GM13977 (cell line): ENCODE measurements at places on chromosomes 16 and 17.

DNA sequence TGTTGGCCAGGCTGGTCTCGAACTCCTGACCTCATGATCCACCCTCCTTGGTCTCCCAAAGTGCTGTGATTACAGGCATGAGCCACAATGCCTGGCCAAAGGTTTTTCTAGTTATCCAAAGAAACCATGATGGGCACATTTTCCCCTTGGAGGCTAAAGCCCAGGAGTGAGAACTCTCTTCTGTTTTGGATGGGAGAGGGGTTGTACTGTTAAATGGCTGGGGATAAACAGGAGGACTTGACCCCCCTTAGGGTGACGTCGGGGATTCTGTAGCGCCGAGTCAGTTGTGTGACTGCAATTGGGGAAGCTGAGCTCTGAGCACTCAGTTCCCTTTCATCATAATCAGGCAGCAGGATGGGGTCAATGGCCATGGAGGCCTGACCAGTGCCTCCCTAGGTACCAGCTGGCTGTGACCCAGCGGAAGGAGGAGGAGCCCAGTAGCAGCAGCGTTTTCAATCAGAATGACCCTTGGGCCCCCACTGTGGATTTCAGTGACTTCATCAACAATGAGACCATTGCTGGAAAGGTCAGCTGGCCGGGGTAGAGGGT lies 4.1 kb downstream of the AOC3 start:
- no peak for DNase-seq

- DNase-seq, result no peak
Observed at GRCh38 chr16:54506214-54506580, 219.6 kb upstream of the IRX3 start.

DNA sequence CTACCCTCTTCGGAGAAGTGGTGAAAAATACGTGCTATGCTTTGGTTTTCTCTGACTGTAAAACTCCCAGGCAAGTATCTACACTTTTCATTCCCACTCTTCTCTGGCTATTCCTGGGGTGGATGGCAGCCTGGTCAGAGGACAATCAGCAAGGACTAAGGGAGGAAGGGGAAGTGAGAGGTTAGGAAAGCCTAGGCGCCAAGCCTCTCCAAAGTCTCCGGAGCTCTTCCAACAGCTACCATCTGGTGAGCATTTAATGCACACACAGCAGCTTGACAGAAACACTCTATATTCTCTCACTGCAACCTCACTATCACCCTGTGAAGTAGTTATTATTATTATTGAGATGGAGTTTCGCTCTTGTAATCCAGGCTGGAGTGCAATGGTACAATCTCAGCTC lies 65.1 kb downstream of the WSCD1 start:
- no peak for DNase-seq

GRCh38 chr17:38910325-38910724 lies 15.1 kb upstream of the LASP1NB start:
- DNase-seq, result no peak

GRCh38 chr16:52318302-52319009 lies 228.5 kb downstream of the TOX3 start:
- no peak for DNase-seq

DNA sequence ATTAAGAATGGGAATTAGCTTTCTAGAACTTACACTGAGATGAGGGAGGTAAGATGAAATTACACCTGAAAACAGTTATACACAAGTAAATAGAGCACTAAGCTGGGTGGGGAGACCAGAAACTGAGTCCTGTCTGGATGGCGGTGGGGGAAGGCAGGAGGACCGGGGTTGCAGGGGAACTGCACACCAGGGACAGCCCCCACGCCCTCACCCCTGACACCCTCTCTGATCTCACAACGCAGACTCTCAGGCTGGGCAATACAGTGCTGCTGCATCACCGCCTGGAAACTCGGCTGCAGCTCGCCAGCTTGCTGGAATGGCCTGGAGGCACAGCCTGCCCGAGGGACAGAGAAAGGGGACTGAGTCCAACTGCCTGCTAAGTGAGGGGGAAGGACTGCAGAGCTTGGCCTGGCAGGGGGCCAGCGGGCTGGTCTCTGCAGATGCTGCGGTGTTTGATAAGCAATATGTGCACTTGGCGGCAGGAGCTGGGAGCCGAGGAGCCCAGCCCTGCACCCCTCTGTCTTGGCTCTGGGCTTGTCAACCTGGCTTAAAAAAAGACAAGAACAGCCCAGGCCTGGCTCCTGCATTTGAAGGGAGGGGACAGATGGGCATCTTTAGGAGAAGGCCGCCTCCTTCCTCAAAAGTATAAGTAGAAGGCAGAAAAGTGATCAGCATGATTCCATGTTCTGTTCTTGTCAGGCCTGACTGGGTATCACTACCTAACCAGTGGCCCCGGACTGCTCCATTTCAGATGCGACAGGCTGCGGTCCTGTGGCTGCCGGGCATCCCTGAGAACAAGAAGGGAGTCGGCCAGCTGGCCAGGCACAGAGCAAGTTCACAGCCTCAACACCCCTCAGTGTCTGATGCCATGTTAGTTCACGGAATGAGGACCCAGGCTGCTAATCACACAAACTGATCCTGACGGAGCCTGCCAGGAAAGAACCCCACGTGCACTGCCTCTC lies 30.2 kb downstream of the SPHK1 start:
- peak; percentile 10 for DNase-seq

- no peak for DNase-seq
Observed at GRCh38 chr17:2107506-2107905, 52.6 kb downstream of the HIC1 start.

GRCh38 chr16:54072237-54072636 lies 214.3 kb downstream of the IRX3 start:
- DNase-seq, result no peak

- no peak for DNase-seq
Observed at GRCh38 chr17:41968676-41969075, 2.1 kb downstream of the CNP start.

- no peak for DNase-seq
Observed at GRCh38 chr17:3735515-3735914, 11.8 kb downstream of the HASPIN start.

GRCh38 chr17:65742403-65743307 lies 181.2 kb upstream of the AXIN2 start:
- no peak for DNase-seq

DNA sequence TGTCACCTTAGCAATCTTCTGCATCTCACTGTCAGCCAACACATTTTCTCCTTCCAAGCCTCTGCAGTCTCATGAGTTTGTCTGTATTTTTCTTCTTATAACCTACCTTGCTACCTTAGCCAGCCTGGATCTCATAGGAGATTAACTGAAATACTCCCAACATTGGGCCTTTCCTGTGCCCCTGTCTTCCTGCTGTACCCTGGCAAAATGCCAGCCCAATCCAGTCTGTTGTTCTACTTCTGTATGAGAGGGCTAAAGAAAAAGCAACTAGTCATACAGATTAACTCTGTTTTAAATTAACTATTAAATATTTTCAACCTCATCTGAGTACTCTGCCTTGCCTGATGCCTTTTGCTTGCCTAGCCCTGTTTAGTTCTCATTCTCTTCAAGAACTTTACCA lies 18.4 kb downstream of the GOSR1 start:
- DNase-seq, result no peak

DNA sequence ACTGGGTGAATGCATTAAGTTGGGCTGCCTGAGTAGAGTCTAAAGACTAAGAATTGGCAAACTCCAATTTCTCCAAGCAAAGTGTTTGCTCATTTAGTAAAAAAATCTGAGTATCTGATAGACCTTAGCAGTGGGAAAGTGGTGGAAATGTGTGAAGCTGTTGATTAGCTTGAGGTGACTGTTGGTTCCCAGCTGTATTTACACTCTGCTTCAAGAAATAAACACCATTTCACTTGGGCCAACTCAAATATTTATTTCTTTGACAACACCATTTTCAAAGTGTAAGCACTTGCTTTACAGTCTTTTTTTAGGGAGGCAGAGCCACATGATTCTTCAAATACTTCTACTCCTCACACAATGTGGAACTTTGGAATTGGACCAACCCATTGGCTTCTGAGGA lies 8.7 kb downstream of the KCTD19 start:
- no peak for DNase-seq

DNA sequence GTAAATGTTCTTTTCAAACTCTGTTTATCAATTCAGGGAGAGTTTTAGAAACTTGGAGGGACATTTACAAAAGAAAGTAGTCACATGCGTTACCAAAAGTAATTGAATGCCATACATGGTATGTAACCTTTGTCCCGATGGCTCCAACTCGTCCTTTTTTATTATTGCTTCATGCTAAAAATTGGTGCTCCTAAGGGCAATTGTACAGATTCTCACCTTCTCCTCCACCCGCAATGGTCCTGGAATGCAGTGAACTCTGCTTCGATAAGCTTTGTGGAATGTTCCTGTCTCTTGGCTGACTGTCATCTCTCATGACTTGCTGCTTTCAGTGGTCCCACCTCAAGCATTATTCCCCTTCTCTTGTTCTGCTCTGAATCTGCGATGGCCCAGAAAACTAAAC lies 20.9 kb downstream of the GNAO1 start:
- DNase-seq, result no peak

GRCh38 chr16:57413301-57413730 lies 8.7 kb downstream of the CCL17 start:
- DNase-seq, result peak; percentile 80

DNA sequence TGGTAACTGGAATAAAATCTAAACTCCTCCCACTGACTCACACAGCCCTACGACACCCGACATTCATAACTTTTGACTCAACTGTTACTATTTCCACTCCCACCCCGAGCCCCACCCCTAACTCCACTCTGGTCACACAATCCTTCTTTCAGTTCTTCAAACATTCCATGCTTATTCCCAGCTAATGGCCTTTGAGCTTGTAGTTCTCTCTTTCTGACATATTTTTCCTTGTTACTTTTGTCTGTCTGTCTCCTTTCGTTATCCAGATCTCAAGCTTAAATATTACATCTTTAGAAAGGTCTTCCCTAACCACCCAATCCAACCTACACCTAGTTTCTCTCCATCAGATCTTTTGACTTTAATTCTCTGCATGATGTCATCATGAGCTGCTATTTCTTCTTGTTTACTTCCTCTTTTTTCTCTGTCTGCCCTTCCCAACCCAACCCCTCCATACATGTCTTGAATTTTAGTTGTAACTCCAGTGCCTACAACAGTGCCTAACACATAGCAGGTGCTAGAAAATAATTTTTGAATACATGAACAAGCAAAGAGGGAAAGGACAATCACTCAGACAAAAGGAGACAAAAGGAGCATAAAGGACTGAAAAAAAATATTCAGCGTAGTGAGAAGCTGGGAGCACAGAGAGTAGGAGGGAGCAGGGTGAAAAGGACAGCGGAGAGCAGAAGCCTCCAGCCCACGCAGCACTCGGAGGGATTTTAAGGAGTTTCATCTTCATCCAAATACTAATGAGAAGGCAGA lies 65.2 kb upstream of the SMIM36 start:
- DNase-seq, result no peak

DNA sequence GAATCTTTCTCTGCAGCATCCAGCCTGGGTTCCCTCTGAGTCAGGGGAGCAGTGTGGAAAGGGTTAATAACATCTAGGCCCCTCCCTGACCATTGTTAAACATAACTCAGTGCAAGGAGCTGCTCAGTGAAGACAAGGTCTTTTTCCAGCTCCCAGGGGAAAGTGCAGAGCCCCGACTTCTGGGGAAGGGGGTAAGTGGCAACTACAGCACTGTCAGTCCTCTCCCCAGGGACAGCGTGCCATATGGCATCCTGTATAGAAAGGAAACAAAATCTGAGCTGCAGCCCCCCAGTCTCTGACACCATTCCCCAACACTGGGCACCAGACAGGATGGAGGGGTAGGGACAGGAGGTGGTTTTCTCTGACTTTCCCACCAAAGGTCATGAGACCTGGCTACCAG lies 7.8 kb downstream of the MRPL27 start:
- no peak for DNase-seq

DNA sequence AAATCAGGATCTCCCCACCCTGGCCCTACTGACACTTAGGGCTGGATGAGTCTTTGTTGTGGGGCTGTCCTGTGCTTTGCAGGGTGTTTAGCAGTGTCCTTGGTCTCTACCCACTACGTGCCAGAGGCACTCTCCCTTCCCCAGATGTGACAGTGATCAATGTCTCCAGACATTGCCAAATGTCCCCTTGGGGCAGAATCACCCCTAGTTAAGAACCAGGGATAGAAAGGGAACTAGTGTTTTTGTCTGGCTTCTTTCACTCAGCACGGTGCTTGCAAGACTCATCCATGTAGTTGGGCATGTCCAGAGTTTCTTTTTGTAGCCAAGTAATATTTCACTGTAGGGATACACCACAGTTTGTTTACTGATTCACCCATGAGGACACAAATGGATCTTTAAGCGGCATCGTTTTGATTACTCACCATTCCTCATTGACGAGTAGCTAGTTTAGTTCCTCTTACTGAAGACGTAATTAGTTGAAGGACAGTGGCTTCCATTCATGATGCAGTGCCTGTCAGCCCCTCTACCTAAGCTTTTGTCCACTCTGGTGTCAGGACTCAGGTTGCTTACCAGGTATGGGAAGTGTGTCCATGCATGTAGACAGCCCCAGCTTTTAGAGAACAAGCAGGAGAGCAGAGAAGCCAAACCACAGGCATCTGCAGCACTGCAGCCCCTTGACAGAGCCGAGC lies 26.0 kb upstream of the ITGB4 start:
- no peak for DNase-seq

GRCh38 chr16:12340151-12340733 lies 363.7 kb downstream of the SNX29 start:
- DNase-seq, result peak; percentile 50

- no peak for DNase-seq
Observed at GRCh38 chr16:16966439-16966838, 504.3 kb downstream of the XYLT1 start.

DNA sequence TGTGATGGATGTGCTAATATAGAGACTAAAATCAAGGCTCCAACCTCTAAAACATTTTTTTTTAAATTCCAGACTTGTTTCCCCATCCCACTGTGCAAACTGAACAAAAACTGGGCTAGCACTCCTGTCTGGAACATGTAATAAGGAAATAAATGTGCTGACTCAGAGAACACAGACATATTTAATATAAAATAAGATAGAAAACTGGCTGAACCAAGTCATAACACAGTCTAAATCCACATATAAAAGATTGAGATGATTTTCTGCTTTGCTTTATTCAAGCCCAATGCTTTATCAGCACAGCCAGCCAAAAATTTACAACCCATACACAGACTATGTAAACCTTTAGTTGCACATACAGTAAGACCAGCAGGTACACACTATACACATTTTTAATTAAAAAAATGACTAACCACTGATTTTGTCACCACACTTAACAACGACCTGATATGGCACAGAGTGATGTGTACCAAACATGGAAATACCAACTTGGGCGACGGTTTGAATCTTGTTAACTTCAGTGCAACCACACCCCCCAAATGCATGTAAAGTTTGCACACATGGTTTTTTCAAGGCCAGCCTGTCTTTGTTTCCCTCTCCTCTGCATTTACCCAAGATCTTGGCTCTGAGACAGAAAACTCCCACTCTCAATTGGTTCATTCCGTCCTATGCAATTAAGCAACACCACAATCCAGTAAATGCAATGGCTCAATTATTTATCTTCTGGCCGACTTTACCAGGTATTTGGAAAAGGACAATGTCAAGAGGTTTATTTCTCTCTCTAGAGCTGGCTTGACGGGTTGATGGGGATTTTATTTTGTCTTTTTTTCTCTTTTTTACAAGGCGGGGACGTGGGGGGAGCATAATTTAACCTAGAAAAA lies 1.2 kb downstream of the STAT3 start:
- DNase-seq, result no peak
